ENCODE measurements at places on chromosomes 3 and 15.

DNA sequence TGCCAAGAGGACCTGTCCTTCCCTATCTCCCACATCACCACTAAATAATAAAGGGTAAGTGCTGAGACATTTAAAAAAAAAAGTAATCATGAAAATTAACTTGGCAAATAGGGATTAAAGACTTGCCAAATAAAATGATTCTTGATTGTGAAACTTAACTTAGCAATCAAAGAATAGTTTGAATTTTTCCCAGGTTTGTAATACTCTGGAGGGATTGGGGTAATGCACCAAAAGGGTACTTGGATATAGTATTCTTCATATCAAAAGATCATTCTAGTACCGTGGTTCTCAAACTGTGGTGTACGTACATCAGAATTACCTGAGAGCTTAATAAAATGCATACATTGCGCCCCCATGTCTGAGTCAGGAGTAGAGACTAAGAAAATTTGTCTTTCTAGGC is 28.5 kb downstream of the CALML4 start:
- DNase-seq, result no peak

DNA sequence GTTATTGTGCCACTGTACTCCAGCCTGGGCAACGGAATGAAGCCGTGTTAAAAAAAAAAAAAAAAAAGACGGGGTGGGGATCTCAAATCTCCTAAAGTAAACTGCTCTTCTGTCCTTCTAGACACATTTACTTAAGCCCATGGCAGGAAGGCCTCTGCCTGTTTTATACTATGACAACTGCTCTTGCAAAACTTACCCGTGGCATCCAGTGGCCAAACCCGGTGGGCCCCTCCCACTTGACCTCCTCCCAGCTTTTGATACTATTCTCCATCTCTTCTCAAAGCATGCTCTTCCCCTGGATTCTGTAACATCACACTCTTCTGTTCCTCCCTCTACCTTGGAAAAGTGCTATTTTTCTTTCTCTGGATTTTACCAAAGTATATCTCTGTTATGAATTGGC is 112.2 kb downstream of the RFTN1 start:
- no peak for DNase-seq

DNA sequence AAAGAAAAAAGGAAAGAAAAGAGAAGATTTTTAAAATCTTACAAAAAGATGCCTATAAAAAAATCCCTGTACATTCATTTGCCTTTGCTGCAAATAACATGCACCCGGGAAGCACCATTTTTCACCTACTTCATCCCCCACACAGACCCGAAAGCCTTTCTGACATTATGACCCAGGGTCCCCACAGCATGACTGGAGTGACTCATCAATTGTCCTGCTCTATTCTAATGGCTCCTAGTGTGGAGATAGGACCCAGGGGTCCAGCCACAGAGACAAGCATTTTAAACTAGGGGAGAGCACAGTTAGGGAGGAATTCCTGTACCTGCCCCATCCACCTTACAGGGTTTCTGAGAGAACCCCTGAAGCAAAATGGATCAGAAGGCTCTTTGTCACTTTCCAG is 14.7 kb upstream of the PXYLP1 start:
- no peak for DNase-seq

- DNase-seq, result no peak
Observed at GRCh38 chr15:40252438-40253166, 13.7 kb downstream of the PAK6 start.

GRCh38 chr3:63192248-63192647 is 85.9 kb upstream of the SYNPR start:
- no peak for DNase-seq
